Omental fat pad (tissue), 4 donors: ENCODE measurements at places on chromosomes 3 and 15.

- no peak for DNase-seq
Observed at GRCh38 chr15:85630311-85630710, 164.4 kb downstream of the KLHL25 start.

DNA sequence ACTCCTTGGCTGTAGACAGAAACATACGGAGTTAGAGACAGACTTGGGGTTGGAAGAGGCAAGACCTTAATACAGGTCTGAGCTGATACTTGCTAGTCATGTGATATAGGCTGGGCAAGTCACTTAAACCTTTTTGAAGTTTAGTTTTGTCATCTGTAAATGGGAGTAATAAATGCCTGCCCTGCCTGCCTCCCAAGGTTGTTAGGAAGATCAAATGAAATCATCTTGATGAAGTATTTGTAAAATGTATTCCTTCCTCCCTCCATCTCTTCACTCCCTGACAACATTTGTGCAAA lies 2.9 kb downstream of the PXK start:
- DNase-seq = no peak

DNA sequence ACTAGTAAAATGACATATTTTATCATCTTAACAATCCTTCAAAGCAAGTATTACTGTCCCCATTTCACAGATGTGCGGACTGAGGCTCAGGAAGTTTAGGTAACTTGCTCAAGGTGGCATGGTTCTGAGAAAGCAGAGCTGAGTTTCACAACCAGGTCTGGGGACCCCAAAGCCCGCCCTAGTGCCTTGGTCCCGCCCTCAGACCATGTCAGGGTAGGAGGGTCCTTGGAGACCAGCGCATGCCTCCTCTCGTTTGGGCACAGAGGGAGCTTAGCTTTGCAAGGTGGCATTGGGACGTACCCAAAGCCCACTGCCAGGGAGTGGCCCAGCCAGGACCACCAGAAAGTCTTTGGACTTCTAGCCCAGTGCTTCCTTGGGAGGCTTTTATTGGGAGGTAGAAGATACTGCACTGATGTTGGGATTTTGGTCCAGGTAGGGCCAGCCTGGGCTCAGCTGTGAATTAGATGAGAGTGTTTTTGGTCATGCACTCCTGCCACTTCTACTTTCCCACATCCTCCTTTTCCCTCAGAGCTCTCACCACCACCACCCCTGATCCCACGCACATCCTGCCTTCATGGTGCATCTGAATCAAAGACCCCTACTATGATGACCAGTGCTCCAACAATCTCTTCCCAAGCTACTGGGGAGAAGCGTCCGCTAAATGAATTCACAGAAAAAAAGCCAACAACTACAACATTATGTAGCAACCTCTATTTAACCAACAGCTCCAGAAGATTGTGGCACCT lies 307.9 kb downstream of the TLE3 start:
- no peak for DNase-seq

DNA sequence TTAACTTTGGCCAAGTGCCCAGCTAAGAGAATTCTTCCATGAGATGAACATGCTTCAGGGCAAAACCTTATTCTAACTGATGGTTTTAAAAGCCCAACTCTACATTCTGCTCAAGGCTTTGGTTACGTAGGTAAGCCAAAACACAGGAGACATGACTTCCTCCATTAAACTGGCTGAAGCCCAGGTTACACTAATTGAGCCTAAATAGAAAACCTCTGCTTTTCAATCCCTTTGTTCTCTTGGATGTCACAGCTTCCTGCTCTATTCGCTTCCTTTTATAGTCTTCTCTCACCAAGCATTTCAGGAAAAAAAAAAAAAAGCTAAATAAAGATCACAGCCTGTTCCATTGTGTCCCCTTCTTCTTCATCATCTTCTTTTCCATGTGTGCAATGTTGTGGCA lies 420.4 kb downstream of the TIGIT start:
- no peak for DNase-seq

DNA sequence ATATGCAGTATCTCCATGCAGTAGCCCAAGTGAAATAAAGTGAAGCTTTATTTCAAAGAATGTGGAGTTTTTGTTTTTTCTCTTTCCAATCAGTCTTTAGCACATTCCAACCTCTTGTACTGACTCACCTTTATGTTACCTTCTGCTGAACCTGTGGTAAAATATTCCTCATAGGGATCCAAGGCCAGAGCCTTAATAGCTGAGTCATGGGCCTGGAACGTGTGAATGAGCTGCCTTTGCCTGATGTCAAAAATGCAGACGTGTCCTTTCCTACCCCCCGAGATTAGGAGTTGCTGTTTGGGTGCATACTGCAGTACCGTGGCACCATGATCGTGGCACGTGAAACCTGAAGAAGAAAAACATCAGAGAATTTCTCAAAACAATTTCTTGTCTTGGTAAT lies 108.5 kb downstream of the GLDN start:
- no peak for DNase-seq

GRCh38 chr15:89928421-89928820 lies 15.7 kb upstream of the ARPIN start:
- no peak for DNase-seq

- no peak for DNase-seq
Observed at GRCh38 chr3:37964716-37965115, 25.9 kb upstream of the VILL start.

- no peak for DNase-seq
Observed at GRCh38 chr3:127467391-127467790, 123.1 kb downstream of the TPRA1 start.

DNA sequence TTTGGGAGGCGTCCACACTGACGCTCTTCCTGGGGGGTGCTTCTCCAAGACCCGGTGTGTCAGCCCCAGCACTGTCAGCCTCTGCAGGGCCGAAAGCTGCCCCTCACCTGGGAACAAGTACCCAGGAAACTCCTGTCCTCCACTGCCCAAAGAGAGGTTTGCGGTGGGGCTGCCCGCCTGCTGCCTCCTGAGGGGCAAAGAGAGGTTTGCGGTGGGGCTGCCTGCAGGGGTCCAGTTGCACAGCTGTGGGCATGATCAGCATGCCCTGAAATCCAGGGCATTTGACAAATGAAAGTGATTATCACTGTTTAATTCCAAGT lies 15.1 kb upstream of the SNRPA1 start:
- no peak for DNase-seq

GRCh38 chr3:190699776-190700175 lies 162.7 kb downstream of the GMNC start:
- DNase-seq = no peak

DNA sequence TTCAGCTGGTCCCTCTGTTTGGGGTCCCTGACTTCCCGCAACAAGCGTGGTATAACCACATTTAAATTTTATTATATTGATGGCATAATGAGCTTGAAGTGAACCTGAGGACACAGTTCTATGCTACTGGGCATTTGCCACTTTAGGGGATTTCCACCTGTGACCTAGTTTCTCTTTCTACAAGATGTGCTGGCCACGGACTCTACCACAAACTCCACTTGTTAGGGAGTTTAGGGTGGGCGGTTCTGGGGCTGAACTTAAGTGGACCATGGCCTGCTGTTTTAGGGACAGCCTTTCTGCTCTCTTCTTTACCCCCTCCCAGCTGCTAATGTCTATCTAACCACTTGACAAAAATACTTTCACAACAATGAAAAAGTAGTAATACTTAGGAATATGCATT lies 1199.1 kb downstream of the SI start:
- no peak for DNase-seq

DNA sequence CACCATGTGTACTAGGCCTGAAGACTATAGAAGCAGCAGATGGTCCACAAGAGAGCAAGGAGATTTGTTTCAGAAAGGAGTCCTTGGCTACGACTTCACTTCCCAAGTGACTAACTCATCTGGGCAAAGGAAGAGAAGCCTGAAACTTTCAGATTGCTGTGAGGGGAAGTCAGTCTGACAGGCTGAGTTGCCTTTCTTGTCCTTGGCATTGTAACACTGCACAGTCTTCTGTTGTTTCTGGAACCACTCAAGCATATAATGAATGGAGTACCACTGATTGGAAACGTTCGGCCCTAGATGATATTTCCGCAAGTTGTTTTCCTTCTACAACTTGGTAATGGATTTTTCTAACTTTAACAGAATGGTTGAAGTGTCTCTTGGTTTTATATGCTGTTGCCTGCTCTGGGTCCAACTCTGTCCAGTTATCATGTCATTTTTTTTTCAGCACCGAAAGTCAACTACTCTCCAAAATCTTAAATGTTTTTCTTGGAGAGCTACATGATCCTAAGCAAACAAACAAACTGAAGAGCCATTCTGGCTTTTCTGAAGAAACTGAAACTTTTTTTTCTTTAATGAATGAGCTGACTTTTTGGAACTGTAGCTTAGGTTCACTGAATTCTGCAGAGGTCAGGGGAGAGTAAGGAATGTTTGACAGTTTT lies 685.7 kb downstream of the MECOM start:
- DNase-seq = no peak

DNA sequence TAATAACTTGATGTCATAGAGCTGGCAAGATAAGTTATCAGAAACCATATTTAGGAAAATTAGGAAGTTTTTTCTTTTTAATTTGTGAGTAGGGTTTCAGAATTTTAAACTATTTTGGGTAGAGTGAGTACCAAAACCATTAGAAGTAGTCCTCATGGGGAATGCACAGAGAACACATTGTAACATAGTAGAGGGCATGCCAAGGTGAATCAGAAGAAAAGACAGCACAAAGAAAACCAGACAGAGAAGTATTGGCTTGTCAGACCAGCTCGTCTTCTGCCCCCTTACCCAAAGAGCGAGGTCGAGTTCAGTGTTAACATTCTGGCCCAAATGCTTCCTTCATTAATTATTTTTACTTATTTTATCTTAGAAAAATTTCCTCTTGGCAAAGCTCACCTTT lies 121.3 kb upstream of the SAMMSON start:
- DNase-seq = no peak

DNA sequence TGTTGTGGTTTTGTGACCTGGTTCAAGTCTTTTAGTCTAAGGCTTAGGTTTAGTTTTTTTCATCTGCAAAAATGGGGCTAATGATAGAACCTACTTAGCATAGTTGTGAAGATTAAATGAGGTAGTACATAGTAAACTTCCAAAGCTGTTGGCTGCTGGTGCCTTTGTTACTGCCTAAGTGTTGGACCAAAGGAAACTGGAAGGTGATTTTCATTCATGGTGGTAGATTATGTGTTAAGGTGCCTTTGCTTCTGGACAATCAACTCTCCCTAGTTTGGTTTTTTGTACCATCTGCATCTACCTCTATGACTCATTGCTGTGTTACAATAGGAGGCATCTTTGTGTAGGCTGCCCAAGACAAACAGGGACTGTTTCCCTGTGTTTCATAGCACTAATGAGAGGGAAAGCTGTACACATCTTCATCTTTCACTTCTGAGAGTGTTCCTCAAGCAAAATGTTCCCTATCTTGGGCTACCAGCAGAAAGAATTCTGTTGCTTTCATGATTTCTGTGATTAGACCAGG lies 3.2 kb downstream of the MAP2K1 start:
- no peak for DNase-seq

- no peak for DNase-seq
Observed at GRCh38 chr3:148006508-148006907, 597.3 kb downstream of the ZIC1 start.

DNA sequence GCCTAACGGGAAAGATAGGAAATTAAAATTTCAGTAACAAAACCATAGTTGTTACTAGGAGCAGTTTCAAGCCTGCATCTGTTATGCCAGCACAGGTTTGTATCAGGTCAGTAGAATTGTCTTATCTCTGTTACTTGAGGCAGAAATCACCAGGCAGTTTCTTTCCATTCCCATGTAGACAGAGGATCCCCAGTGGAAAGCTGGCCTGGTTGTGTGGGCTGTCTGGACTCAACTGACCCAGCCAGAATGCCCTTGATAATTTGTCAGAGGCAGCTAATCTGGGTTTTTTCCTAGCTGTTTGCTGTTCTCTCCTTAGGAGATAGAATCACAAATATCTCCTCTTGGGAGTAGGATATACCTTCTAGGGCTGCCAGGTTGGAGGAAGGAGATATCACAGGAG lies 1044.7 kb downstream of the IGSF11 start:
- no peak for DNase-seq
